Dermis blood vessel endothelial cell (primary cell): ENCODE measurements at places on chromosomes 2 and 18. TPM values are rescaled to one million over a fixed set of nuclear protein-coding genes. Genes with fewer than 3 reads are reported as not detected.

The PLEK gene
- total RNA-seq = 0.17 TPM in 1 of 2 replicates, not detected in the other

The TGFBRAP1 gene
- total RNA-seq = 47.8 and 75.1 TPM in 2 replicates

The GNAL gene
- total RNA-seq = 0.51 and 0.68 TPM in 2 replicates

The GATA6 gene
- 0.51 and 0.98 TPM in 2 replicates for total RNA-seq

The UCN gene
- 0.37 and 1.0 TPM in 2 replicates for total RNA-seq

The OSR1 gene
- total RNA-seq = 0.09 and 0.17 TPM in 2 replicates

The PRSS56 gene
- not detected in 2 replicates for total RNA-seq

The RDH14 gene
- 25.1 and 32.0 TPM in 2 replicates for total RNA-seq

The FSHR gene
- total RNA-seq = not detected in 2 replicates

The RAB6C gene
- total RNA-seq = under 0.01 TPM in 1 of 2 replicates, not detected in the other

The RFTN2 gene
- total RNA-seq = 14.4 and 22.0 TPM in 2 replicates

The RAD51AP2 gene
- total RNA-seq = not detected in 2 replicates

The GALNT13 gene
- under 0.01 and 0.33 TPM in 2 replicates for total RNA-seq

The LHCGR gene
- total RNA-seq = not detected in 2 replicates

The M1AP gene
- not detected in 2 replicates for total RNA-seq

The MATN3 gene
- total RNA-seq = 1.2 and 1.3 TPM in 2 replicates

The C2orf81 gene
- total RNA-seq = 0.14 and 0.17 TPM in 2 replicates

The PTPRN gene
- 0.17 TPM in 1 of 2 replicates, not detected in the other for total RNA-seq

The GCG gene
- total RNA-seq = not detected in 2 replicates

The IL36B gene
- not detected in 2 replicates for total RNA-seq

The CABYR gene
- total RNA-seq = 1.0 and 3.1 TPM in 2 replicates

The TDRD15 gene
- total RNA-seq = not detected in 2 replicates

The IL1R2 gene
- total RNA-seq = 0.28 and 0.34 TPM in 2 replicates

The AMER3 gene
- total RNA-seq = not detected in 2 replicates

The TUBB8B gene
- 0.14 TPM in 1 of 2 replicates, not detected in the other for total RNA-seq

The PREPL gene
- 19.4 and 26.8 TPM in 2 replicates for total RNA-seq

The SNORC gene
- total RNA-seq = 0.34 and 0.84 TPM in 2 replicates

The EDAR gene
- total RNA-seq = not detected in 2 replicates

The EVX2 gene
- total RNA-seq = not detected in 2 replicates

The LONRF2 gene
- under 0.01 TPM in 1 of 2 replicates, not detected in the other for total RNA-seq

The POLR1A gene
- 13.6 and 26.2 TPM in 2 replicates for total RNA-seq

The THSD7B gene
- under 0.01 TPM in 1 of 2 replicates, not detected in the other for total RNA-seq

The ACTG2 gene
- total RNA-seq = 0.05 TPM in 1 of 2 replicates, not detected in the other

The COA5 gene
- total RNA-seq = 20.0 and 23.7 TPM in 2 replicates

The TLX2 gene
- 0.17 TPM in 1 of 2 replicates, not detected in the other for total RNA-seq

The C2orf92 gene
- total RNA-seq = 0.88 and 3.4 TPM in 2 replicates

The MALT1 gene
- 34.5 and 37.1 TPM in 2 replicates for total RNA-seq

The CD226 gene
- total RNA-seq = 1.0 and 2.8 TPM in 2 replicates

The CYBRD1 gene
- 19.8 and 30.5 TPM in 2 replicates for total RNA-seq

The RAB17 gene
- 4.9 and 14.1 TPM in 2 replicates for total RNA-seq

The LAMA3 gene
- 14.1 and 15.9 TPM in 2 replicates for total RNA-seq

The VWC2L gene
- not detected in 2 replicates for total RNA-seq

The TRABD2A gene
- 0.23 and 1.4 TPM in 2 replicates for total RNA-seq

The MARCHF4 gene
- 1.5 TPM in 2 replicates for total RNA-seq

The DYNAP gene
- not detected in 2 replicates for total RNA-seq

The POTEJ gene
- total RNA-seq = 0.34 and 0.47 TPM in 2 replicates

The CYRIA gene
- 33.7 and 40.5 TPM in 2 replicates for total RNA-seq

The KCNK3 gene
- under 0.01 and 0.05 TPM in 2 replicates for total RNA-seq

The ZNF2 gene
- 8.8 and 12.4 TPM in 2 replicates for total RNA-seq

The ASPRV1 gene
- total RNA-seq = 0.14 and 0.34 TPM in 2 replicates

The CCL20 gene
- 0.65 and 1.0 TPM in 2 replicates for total RNA-seq

The TCF23 gene
- not detected in 2 replicates for total RNA-seq

The MOCOS gene
- 0.34 and 0.79 TPM in 2 replicates for total RNA-seq

The CPLX4 gene
- total RNA-seq = not detected in 2 replicates

The SLC19A3 gene
- 0.14 TPM in 1 of 2 replicates, not detected in the other for total RNA-seq

The FAM168B gene
- 98.2 and 100 TPM in 2 replicates for total RNA-seq

The ALPG gene
- 0.05 TPM in 1 of 2 replicates, not detected in the other for total RNA-seq

The C2orf78 gene
- not detected in 2 replicates for total RNA-seq

The SPEG gene
- 0.09 and 1.7 TPM in 2 replicates for total RNA-seq

The STK36 gene
- 11.5 and 15.3 TPM in 2 replicates for total RNA-seq
